ENCODE measurements at places on chromosomes 7 and 10.

DNA sequence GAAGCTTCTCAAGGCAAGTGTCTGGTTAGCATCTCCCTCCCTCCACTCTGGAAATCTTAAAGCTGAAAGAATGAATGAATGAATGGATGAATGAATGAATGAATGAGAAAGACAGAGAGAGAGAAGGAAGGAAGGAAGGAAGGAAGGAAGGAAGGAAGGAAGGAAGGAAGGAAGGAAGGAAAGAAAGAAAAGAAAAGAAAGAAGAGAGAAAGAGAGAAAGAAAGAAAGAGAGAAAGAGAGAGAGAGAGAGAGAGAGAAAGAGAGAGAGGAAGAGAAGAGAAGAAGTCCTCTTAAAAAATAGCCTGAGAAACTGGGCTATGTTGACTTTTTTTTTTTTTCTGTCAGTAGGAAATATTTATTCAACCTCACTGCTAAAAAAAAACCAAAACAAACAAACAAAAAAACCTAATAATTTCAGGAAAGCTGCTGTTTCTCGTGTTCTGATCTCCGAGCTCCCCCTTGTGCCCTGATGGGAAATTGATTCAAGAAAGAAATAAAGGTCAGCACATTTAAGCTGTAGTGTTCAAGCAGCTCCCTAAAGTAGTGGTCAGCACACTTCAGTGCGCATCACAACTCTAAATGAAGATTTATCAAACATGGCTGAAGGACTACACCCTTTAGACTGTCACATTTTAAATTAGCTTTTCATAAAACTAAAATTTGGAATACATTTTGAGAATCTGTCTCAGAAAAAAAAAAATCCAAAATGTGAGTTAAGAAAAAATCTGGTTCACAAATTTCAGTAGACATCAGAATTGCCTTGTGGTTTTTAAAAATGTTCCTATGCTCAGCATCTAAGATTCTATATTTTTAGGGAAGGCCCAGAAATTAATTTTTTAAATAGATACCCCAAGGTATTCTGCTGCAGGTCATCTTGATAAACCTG is 154.3 kb downstream of the ELAPOR2 start:
- no peak for DNase-seq

DNA sequence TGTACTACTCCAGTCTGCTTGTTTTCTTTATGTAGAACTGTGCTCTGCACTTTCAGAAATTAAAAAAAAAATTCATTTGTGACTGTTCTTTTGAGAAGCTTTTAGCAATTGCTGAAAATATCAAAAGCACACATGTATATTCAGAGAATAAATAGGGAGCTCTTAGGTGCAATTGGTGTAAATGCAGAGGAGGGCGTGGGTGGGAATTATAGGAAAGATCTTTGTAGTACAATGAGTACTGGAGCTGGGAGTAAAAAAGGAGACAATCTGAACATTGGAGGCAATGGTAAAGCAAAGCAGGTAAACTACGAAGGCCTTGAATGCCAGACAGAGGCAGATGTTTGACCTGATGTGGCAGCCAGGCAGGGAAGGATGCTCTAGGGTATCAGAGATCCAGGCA is 267.5 kb downstream of the SORCS3 start:
- no peak for DNase-seq

- DNase-seq: no peak
These were observed 287.2 kb downstream of the GFRA1 start for GRCh38 chr10:115985786-115986185.

- DNase-seq: no peak
These were observed 53.6 kb upstream of the INSYN2A start for GRCh38 chr10:127250031-127250430.

GRCh38 chr7:33044986-33045385 is 17.6 kb downstream of the NT5C3A start:
- DNase-seq: no peak

DNA sequence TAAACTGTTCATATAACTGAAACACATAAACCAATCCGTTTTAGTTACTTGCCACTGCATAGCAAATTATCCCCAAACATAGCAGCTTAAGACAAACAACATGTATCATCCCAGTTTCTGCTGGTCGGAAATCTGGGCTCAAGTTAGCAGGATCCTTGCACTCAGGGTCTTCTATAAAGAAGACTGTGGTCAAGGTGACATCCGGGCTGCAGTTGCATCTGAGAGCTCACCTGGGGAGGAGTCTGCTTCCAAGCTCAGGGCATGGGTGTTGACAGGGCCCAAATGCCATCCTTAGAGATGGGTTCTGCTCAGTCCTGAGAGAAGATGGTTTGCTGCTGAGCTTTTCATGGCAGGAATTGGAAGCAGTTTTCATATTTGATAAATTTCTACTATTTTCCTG is 431.2 kb downstream of the PAXIP1 start:
- no peak for DNase-seq

DNA sequence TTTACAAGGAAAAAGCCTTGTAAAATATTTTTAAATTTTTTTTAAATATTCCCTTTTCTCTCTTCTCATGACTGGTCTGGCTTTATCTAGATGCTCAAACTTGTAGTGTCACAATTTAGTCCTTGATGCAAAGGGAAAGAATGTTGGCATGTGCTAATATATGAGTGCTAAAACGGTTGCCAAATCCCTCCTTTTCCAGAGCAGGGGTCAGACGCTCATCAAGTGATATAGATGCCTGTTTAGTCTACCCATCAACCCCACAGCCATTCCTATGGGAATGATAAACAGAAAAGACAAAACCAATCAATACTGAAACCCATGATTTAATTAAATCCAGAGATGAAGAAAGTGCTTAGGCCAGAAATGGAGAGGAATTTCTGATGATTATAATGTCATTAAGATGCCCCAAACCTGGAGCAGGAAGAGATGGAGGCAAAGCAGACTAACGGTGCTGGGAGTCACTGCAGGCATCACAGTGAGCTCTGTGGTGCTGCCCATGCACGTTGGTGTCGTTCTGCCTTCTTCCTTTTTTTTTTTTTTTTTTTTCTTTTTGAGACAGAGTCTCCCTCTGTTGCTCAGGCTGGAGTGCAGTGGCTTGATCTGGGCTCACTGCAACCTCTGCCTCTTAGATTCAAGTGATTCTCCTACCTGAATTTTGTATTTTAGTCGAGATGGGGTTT is 210.1 kb upstream of the STK17A start:
- no peak for DNase-seq

- no peak for DNase-seq
These were observed 133.3 kb upstream of the LAMB4 start for GRCh38 chr7:108263425-108263824.

DNA sequence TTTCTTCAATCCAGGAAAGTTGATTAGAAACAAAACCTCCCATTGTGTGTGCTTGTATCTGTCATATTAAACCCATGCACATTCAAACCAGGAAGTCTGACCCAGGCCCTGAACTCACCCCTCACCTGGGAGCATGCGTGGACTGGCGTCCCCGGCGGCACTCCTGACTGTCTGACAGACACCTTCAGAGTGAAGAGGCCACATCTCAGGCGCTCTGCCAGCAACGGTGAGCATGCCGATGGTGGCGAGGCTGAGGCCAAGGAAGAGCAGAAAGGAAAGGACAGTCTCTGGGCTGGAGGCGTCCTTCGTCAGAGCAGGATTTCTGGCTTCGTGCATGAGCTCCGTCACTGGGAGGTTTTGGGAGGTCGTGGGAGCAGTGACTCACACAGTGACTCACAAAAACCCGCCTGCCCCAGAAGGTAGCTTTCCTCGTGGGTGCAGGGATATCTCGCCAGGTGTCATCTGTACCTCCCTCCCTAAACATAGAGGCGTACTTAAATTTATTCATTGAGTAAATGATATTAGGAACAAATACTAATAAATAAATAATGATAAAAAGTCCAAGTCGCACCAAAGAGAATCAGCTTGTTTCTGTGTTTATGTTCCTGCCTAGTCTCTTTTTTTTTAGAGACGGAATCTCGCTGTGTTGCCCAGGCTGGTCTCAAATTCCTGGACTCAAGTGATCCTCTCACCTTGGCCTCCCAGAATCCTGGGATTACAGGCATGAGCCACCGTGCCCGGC is 13.5 kb downstream of the IQCE start:
- DNase-seq: no peak

DNA sequence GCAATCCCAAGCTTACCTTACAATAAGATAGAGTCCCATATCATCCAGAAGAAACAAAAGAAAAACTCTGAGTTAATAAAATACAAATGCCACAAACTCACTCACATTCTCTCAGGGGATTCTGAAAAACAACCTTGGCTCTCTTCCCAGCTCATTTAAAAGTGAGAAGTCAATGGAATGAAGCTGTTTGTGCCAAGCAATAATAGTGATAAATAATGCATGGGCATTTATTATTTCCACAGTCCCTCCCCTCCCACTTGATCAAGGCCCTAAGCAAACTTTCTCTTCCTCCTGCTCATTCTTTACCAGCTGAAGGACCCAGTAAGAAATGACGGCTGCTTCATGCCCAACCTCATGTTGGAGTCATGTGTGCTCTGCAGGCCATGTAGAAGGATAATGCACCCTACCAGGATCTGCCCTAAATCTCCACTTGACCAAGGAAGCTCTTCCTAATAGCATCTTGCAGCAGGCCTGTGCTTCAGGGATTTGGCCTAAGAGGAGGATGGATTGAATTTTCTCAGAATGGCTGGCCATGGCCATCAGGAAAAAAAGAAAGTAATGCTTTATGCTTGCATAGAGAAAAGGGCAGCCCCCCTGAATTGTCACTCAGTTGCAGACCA is 451.3 kb downstream of the GPAM start:
- no peak for DNase-seq

DNA sequence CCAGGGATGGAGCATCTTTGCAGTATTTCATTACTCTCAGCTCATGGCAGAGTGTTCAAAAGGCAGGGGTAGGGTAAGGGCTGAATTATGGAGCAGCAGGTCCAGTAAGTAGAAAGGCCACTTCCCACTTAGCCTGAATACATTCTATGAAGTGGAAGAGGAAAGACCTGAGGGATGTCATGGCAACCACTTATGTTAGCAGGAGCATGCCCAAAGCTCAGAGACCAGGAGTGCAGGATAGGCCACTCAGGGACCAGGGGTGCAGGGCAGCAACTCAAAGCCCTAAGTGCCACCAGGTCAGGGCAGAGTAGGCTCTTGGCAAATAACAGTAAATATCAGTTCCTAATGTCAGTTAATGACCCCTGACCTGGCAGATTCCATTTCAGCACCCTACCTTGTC is 3.6 kb downstream of the SRI start:
- no peak for DNase-seq

DNA sequence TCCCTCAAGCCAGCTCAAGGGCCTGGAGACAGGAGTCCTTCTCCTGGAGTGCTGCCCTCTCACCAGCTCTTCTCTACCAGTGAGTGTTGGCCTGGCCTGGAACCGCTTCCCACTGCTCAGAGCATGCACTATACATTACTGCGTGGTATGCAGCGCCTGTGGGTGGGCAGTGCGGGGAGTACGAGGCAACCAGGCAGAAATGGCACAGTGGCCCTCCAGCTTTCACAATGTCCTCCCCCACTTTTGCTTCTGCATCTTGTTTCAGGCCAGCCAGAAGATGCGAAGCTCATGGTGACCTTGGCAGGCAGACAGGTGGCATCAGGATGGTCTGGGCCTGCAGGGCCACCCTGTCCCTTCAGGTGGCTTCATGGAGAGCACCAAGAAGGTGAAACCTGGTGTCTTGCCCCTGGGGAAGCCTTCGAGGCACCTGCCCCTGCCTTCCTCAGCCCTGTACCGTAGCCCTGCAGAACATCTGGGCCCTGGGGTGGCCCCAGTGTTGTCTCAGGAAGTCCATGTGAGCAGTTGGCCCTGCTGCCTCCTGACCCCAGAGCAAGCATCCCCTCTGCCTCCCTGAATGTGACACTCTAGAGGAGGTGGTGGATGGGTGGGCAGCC is 35.8 kb downstream of the RASGEF1A start:
- no peak for DNase-seq

DNA sequence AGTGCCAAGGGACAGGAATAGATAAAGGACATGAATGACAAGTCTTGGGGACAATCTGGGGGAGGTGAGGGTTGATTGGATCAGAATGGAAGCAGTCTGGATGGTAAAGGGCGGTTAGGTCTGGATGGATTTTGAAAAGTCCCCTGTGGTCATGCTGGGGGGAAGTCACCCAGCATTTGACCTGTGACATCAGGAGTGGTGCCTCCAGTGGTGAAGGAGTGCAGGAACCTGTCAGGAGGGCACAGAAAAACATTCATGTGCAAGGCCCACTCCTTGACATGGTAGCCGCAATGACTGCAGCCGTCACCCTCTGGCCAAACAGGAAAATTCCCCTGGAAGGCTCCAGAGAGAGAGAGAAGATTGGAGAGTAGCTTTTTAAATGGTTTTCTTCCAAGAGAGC is 304.8 kb downstream of the GFRA1 start:
- no peak for DNase-seq

DNA sequence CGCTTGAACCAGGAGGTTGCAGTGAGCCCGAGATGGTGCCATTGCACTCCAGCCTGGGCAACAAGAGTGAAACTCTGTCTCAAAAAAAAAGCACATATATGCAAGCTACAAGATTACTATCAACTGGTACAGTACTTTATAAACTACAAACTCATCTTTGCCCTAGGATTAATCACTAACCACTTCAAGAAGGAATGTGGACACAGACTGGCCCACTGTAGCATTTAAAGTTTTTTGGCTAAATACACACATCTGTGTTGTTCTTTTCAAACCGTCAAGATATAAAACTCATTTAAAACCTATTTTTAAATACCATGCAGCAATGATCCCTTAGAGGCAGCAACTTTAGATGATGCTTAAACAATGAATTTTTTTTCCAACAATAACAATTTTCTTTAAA is 205.4 kb downstream of the IMMP2L start:
- DNase-seq: no peak

DNA sequence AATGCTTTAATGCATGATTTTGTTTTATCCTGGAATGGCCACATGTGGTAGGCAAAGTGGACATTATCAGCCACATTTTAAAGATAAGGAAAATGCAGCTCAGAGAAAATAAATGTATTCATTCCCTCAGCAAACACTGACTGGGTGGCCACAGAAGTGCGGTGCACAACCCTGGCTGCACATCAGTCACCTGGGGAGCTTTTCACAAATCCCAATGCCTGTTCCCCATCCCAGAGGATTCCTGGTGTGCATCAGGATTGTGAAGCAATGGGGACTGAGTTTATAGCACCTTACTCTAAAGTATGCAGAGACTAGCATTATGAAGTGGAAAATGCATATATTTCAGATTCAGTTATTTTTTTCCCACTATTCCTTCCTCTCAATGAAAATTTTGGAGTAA is 193.5 kb upstream of the C7orf33 start:
- DNase-seq: no peak

GRCh38 chr10:73247509-73248258 is 629 bp upstream of the DNAJC9 start:
- no peak for DNase-seq

- no peak for DNase-seq
These were observed 110.8 kb downstream of the HIBADH start for GRCh38 chr7:27551803-27552400.

- no peak for DNase-seq
These were observed 75.9 kb upstream of the NXPH1 start for GRCh38 chr7:8357536-8357935.

All from CD4-positive, alpha-beta T cell treated with Interleukin-6 at 100 ng/mL for 8 hours (primary cell).